ENCODE measurements at places on chromosomes 1 and 21.

DNA sequence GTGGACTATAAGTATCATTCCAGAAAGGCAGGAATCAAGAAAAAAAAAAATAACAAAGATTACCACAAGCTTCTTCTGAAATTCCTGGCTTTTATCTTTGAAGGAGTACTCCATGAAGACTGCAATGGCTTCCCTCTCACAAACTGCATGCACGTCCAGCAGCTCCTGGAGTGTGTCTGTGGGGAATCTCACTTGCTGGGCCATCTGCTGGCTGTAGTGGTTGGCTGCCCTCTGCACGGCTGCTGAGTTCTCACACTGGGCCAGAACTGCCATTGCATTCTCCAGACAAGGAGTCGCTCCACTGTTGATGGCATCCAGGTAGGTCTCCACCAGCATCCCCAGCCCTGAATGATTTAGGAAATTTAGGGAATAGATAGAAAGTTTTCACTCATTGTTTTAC, 23.3 kb upstream of the GBP2 start:
- no peak for DNase-seq

- no peak for DNase-seq
Measured at GRCh38 chr1:23288201-23288600, 55.9 kb downstream of the HNRNPR start.

GRCh38 chr1:30034627-30035521, 688.5 kb downstream of the MATN1 start:
- DNase-seq, result no peak

GRCh38 chr1:184492536-184492935, 105.7 kb downstream of the C1orf21 start:
- DNase-seq, result no peak

DNA sequence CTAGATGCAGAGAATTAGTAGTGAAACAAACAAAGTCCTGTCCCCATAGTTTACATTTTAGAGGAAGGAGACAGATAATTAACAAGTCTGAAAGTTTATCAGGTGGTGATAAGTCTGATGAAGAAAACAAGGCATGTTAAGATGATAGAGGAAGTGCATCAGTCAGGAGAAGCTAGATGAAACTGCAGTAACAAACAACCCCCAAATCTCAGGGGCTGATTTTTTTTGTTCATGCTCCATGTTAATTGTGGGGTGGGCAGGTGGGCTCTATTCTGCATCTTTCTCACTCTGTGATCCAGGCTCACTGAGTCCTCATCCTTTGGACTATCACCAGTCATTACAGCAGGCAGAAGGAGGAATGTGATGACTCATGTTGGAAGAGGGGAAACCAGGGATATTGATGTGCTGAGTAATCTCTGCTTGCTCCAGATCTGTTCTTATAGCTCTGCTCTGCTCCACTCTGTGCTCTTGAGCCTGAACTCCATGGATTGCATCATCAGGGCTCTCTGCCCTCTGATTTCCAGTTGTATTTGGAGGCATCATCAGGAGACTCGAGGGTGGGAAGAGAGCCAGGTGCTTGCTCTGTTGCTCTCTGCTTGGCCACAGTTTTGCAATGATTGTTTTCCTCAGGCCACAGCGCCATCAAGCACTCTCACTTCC, 166.9 kb downstream of the IER5 start:
- DNase-seq, result peak; percentile 99

- DNase-seq, result peak; percentile 68
Measured at GRCh38 chr1:155562581-155563376, at the start of gene ASH1L. Gene ASH1L, minus strand, starts transcription at chr1:155562803. Its CDS starts 41,284 bp downstream, at chr1:155521519.

DNA sequence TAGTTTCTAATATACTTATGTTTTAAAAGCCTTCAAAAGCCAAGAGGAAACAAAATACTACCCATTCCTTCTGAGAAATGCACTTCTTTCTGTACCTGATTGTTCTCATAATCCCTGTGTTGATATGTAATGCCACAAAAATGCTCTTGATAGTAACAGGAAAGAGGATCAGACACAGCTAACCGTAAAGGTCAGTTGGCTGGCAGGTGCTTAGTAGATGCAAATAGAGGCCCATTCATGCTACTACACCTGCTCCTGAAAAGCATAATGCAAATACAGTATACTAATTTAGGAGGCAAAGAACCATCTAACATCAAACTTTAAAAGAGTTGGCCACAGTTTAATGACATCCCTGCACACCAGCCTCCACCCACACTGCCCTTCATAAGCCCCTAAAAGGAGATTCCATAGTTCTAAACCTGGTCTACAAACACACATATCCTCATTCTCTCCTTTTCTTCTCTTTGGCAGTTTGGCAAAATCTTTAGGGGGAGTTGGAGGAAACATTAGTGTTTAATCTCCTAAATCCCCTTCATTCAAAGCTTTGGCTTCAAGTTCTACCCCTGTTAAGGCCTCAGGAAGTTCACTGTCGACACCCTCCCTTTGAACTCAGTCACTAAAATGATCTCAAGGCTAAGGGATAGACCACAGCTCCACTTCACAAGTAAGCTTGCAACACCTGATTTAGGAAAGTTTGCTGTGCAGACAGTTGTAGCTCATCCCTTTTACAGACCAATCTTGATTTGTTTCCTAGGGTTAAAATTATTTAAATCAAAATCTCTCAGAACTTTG, 2.9 kb upstream of the CD46 start:
- no peak for DNase-seq

GRCh38 chr1:103362348-103363007, 163.0 kb upstream of the RNPC3 start:
- DNase-seq, result no peak

GRCh38 chr1:206419250-206419649, 51.0 kb upstream of the IKBKE start:
- no peak for DNase-seq
